CD4-positive, alpha-beta T cell (primary cell): ENCODE measurements at places on chromosomes 13 and 19. TPM values are rescaled to one million over a fixed set of nuclear protein-coding genes. Genes with fewer than 3 reads are reported as not detected.

Gene TMEM238
- total RNA-seq, result 14.3 TPM

Gene C19orf47
- total RNA-seq, result 11.2 TPM

Gene COX6B2
- not detected for total RNA-seq

GRCh38 chr19:1624458-1624857 lies 19.2 kb upstream of the UQCR11 start:
- DNase-seq, result peak; percentile 43
- H3K4me3 ChIP-seq, result no peak overlapping the region
- H3K27ac ChIP-seq, result no peak overlapping the region
- H3K4me1 ChIP-seq, result no peaks in the 10 kb centered on the region

- no peak overlapping the region for H3K27ac ChIP-seq
- no peaks in the 10 kb centered on the region for H3K4me1 ChIP-seq
- no peaks in the 10 kb centered on the region for H3K27me3 ChIP-seq
These were observed 118.3 kb downstream of the USP12 start for GRCh38 chr13:27053210-27053884.

DNA sequence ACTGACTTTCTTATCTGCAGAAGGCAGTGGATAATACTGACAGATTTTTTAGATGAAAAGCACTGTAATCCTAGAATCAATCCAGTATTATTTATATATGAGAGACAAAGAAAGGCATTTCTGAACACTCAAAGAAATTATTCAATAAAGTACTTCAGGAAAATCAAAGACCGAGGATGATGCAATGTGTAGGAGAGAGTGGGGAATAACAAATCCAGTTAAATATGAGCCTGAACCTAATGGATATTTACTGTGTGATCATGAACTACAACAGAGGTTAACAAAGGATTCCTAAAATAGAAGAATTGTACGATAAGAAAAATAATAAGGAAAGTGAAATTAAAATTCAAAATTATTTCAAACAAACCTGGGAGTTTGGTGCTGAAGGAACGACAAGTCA lies 69.3 kb downstream of the ANKRD10 start:
- DNase-seq, result no peak
- no peaks in the 10 kb centered on the region for H3K36me3 ChIP-seq
- H3K27ac ChIP-seq, result no peak overlapping the region
- H3K4me1 ChIP-seq, result no peaks in the 10 kb centered on the region
- H3K4me3 ChIP-seq, result no peak overlapping the region

- no peak for DNase-seq
- H3K4me1 ChIP-seq, result peaks cover 80% of the 10 kb centered on the region
- H3K27me3 ChIP-seq, result no peaks in the 10 kb centered on the region
- no peak overlapping the region for H3K27ac ChIP-seq
These were observed 37.9 kb upstream of the ISYNA1 start for GRCh38 chr19:18475762-18476331.

DNA sequence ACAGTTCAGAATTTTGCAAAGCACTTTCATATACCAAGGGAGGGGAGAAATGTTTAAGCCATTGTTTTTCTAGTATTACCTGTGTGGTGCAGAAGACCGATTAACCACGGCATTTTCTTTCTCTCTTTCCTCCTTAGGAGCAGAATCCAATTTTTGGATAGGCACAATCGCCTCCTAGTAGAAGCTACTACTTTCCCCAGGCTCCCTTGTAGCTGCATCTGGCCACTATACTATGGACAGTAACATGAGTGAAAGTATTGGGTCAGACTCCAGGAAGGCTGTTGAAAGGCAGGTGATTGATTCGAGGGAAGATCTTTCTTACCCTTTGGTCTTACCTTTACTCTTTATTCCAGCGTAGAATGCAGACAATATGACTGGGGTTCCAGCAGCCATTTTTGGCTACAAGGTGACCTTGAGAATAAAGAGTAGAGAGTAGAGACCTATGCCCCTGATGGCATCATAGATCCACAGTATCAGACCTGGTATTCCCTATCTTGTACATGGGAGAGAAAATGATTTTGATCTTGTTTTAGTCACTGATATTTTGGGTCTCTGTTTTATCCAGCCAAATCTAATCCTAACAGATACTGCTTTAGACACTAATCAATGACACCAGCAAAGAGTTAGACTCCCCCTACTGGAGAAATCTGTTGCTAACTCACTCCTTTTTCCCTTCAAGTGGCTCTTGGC lies 77.0 kb downstream of the LRRC63 start:
- H3K36me3 ChIP-seq, result no peaks in the 10 kb centered on the region
- no peak for DNase-seq
- H3K4me1 ChIP-seq, result peaks cover 5% of the 10 kb centered on the region
- H3K27ac ChIP-seq, result no peak overlapping the region
- no peak overlapping the region for H3K4me3 ChIP-seq

DNA sequence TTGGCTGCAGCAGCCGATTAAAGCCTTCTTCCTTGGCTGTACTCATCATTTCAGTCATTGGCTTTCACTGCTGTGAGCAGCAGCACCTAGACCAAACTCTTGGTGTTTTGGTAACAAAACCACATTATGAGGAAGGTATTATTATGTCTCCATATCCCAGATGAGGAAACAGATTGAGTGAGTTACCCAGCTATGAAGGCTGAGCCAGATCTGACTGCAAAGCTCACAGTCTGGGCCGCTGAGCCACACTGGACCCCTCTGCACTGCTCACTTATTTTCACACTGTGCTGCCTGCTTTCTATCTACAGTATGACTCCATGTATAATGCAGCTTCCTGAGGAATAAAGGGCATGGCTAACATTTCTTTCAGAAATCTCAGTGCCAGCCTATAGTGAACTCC lies 24.5 kb downstream of the CRYL1 start:
- no peaks in the 10 kb centered on the region for H3K4me1 ChIP-seq
- no peaks in the 10 kb centered on the region for H3K27me3 ChIP-seq
- no peak overlapping the region for H3K27ac ChIP-seq
- peaks cover 18% of the 10 kb centered on the region for H3K36me3 ChIP-seq

- no peaks in the 10 kb centered on the region for H3K36me3 ChIP-seq
- H3K27me3 ChIP-seq, result no peaks in the 10 kb centered on the region
- H3K27ac ChIP-seq, result no peak overlapping the region
- no peak for DNase-seq
- H3K4me1 ChIP-seq, result peaks cover 4% of the 10 kb centered on the region
These were observed 51.0 kb upstream of the FGF14 start for GRCh38 chr13:102452836-102453235.

DNA sequence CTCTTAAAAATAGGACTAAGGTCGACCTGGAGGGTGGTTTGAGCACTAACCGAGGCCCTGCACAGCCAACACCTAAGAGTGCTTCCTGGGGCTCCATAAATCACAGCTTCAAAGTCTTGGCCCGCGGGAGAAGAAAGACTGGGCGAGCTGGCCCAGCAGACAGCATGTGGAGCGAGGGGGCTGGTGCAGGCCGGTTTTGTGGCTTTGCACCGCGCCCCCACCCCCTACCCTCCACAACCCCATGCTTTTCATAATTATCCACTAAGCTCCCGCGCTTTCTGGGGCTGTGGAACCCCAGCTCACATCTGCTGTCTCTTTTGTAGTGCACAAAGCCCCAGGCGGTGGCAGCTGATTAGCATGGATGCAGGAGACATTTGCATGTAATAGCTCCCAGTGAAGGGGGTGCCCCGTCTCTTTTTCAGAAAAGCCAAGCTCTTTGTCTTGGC lies 17.1 kb downstream of the CARM1 start:
- H3K27me3 ChIP-seq, result no peaks in the 10 kb centered on the region
- no peak for DNase-seq
- no peaks in the 10 kb centered on the region for H3K4me1 ChIP-seq

DNA sequence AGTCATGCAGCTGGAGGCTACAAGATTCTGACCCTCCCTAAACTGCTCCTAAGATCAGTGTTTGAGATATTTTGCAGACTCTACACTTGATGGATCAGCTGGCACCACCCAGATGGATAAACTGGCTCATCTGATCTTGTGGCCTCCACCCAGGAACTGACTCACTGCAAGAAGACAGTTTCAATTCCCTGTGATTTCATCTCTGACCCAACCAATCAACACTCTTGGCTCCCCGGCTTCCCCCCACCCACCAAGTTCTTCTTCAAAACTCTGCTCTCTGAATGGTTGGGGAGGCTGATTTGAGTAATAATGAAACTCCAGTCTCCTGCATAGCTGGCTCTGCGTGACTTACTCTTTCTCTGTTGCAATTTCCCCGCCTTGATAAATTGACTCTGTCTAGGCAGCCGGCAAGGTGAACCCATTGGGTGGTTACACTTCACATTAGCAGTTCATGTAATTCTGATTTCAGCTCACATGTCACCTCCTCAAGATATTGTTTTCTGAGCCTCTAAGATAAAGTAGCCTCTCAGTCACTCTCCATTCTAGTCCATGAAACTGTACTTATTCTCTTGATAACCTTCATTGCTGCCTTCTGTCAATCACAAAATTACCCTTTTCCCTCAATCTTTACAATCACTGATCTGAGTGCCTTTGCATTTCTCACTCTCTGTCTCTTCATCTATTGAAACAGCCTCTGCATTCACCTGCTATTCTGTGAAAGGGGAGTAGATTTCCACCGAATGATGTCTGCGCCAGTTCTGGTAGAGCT lies 9.9 kb upstream of the FPR3 start:
- H3K4me3 ChIP-seq, result no peak overlapping the region
- H3K27ac ChIP-seq, result no peak overlapping the region
- no peaks in the 10 kb centered on the region for H3K4me1 ChIP-seq
- DNase-seq, result peak; percentile 67

DNA sequence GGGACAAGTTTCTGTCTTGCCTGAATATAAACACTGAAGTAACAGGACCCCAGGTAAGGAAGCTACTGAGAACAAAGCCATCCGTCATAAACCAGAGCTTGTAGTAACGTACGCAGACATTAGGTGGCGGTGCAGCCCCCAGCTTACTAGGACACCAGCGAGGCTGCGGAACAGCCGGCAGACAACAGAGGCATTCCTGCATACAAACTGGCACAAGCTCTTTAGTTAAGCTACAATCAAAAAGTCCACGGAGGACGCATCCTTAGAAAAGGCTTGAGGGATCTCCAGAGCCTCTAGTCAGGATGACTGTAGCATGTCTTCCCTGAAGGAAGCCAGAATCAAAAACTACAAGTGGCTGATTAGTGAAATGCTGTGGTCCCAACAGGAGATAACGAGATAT lies 26.2 kb downstream of the ZNF160 start:
- no peak overlapping the region for H3K27ac ChIP-seq
- H3K36me3 ChIP-seq, result peaks cover 62% of the 10 kb centered on the region
- no peaks in the 10 kb centered on the region for H3K27me3 ChIP-seq
- no peak for DNase-seq
- H3K4me1 ChIP-seq, result no peaks in the 10 kb centered on the region
